ENCODE measurements at places on chromosomes 6 and 20. TPM values are rescaled to one million over a fixed set of nuclear protein-coding genes. Genes with fewer than 3 reads are reported as not detected.
A peak's percentile ranks its signal among the peaks of the same experiment; 100 is the strongest.

DNA sequence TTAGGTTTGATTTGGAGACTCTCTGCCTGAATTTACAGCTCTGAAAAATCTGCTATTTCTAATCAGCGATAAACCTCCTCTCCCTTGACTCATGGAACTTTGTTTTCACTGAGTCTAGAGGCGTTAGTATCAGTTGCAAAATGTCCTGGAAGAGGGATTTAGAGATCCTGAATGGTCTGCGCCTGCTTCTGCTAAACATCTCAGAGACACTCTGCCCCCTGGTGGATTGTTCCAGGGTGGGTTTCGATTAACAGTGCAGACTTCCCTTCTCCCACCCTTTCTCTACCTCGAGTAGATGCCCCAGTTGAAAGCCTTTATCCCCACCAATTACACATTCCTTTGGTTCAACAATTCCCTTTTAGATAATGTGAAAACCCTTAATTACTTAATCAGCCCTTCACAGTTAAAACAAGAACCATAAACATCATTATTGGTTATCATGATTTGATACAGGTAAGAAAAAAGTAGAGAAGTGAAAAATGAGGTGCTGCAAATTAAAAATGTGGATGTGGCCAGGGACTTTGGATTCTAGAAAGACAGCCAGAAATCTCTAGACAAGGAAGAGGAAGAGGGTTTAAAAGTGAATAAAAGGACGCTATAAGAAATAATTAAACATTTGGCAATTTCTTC lies 5.5 kb downstream of the HTR1B start:
- peaks cover 29% of the 10 kb centered on the region for H3K27me3 ChIP-seq
- H3K4me1 ChIP-seq, result no peaks in the 10 kb centered on the region
- no peak overlapping the region for H3K27ac ChIP-seq

DNA sequence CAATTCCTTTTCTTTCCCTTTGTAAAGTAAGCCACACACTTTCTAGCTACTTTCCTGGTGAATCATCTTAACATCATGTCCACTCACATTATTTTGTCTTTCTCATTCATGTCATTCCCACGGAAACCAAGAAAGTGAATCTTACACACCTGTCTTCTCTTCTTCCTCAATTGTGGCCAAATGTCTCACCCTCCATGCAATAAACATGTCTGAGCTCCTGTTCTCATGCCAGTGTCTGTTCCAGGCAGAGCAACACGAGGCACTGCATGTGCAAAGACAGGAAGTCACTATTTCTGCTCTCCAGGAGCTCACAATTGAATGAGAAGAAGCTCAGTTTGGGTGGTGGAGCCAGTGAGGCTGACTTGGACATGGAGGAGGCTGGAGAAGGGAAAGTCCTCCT lies 29.0 kb upstream of the TMEM244 start:
- H3K4me1 ChIP-seq, result peaks cover 3% of the 10 kb centered on the region
- no peak overlapping the region for H3K27ac ChIP-seq
- no peaks in the 10 kb centered on the region for H3K27me3 ChIP-seq
- DNase-seq, result no peak

DNA sequence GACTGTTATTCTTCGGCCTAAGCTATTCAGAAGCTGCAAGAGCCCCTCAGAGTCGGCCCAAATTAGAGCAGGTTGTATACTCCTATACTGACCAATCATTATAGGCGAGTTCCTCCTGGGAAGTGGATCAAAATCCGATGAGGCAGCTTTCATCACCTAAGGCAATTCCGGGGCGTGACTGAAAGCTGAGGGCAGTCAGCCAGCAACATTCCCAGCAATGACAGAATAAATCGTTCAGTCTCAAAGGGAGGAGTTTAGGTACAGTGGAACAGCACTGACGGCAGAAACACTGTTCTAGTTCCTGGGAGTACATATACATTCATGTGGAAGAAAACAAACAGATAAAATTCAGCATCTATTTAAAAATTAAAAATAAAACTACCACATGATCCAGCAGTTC lies 10.8 kb downstream of the HLA-DQB2 start:
- H3K36me3 ChIP-seq, result no peaks in the 10 kb centered on the region
- DNase-seq, result no peak
- H3K4me1 ChIP-seq, result no peaks in the 10 kb centered on the region
- no peak overlapping the region for H3K4me3 ChIP-seq
- peaks cover 16% of the 10 kb centered on the region for H3K27me3 ChIP-seq

DNA sequence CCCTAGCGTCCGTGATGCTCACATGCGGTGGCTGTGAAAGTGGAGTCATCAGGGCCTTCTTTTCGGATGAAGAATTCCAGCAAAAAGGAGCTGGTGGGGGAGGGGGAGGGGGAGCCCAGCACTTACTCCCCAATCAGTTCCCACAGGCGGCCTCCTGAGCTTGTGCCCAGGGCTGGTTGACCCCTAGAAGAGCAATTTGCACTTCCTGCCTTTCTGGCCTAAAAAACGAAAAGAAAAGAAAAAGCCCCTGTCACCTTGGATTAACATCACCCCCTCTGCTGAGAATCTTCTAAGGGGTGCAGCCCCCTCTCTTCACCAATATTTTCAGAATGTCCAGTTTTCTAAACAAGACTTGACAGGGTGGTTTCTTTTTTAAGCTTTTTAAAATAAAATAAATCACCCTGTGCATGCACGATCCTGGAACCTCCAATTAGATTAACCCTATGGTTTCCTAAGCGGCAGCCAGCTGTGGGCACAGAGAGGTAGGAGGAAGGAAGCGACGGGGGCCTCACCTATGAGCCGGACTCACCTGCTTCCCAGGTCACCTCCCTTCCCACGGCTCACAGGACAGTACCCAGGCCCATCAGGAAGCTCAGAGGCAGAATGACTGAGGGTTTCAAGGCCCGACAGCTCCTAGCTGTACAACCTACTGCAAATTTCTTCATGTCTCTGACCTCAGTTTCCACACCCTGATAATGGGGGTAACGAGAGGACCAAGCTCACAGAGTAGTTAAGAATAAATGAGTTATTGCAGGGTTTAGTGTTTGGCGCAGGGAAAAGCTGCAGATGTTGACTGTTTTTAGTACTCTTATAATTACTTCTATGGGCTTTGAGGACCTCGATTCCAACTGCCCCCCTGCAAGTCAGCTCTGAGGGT lies 10.5 kb upstream of the TGM2 start:
- no peaks in the 10 kb centered on the region for H3K36me3 ChIP-seq
- no peak for DNase-seq
- no peaks in the 10 kb centered on the region for H3K27me3 ChIP-seq
- H3K4me3 ChIP-seq, result no peak overlapping the region

- no peaks in the 10 kb centered on the region for H3K4me1 ChIP-seq
- H3K36me3 ChIP-seq, result peaks cover 54% of the 10 kb centered on the region
- H3K4me3 ChIP-seq, result no peak overlapping the region
- peak; percentile 43 for DNase-seq
Measured at GRCh38 chr20:13111249-13111911, 102.6 kb downstream of the SPTLC3 start.

DNA sequence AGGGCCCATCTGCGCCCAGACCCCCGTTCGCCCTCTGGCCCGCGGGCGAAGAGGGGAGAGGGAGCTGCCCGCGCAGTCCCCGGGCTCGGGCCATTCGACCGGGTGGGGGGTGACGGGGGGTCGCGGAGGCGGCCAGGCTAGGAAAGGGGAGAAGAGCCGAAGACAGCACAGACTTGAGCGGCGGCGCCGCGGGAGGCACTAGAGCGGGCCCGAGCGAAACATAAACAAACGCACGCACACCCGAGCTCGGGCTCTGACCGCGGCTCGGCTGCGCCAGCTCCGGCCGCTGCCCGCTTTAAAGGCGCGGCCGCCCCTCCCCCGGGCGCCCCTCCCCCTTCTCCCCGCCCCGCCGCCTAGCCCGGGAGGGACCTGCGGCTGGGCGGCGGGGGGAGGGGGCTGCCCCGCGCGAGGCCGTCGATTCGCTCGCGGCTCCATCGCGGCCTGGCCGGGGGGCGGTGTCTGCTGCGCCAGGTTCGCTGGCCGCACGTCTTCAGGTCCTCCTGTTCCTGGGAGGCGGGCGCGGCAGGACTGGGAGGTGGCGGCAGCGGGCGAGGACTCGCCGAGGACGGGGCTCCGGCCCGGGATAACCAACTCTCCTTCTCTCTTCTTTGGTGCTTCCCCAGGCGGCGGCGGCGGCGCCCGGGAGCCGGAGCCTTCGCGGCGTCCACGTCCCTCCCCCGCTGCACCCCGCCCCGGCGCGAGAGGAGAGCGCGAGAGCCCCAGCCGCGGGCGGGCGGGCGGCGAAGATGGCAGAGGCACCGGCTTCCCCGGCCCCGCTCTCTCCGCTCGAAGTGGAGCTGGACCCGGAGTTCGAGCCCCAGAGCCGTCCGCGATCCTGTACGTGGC lies at the start of gene FOXO3:
TSS of gene FOXO3 (plus strand) at position 455 of the 846 bp plus-strand sequence. CDS start at position 747, 292 bp downstream.
- H3K27me3 ChIP-seq, result no peaks in the 10 kb centered on the region
- peak within 1 kb of the TSS; percentile 95 for H3K4me3 ChIP-seq
- peak; percentile 89 for DNase-seq
- peaks cover 39% of the 10 kb centered on the region for H3K4me1 ChIP-seq

GRCh38 chr20:47319517-47320252 lies 36.8 kb downstream of the ZMYND8 start:
- no peaks in the 10 kb centered on the region for H3K27me3 ChIP-seq
- peak overlapping the region; percentile 92 for H3K27ac ChIP-seq
- H3K4me1 ChIP-seq, result peaks cover 66% of the 10 kb centered on the region
- H3K4me3 ChIP-seq, result no peak overlapping the region
- DNase-seq, result peak; percentile 84

The TNF gene
- 1.5 TPM for polyA plus RNA-seq

The VSX1 gene
- polyA plus RNA-seq, result 0.03 TPM

The HLA-DOB gene
- 0.94 TPM for polyA plus RNA-seq

The RIPOR3 gene
- polyA plus RNA-seq, result 9.3 TPM

All from large intestine (tissue), 12 donors.